ENCODE measurements at places on chromosomes 5 and 9.

DNA sequence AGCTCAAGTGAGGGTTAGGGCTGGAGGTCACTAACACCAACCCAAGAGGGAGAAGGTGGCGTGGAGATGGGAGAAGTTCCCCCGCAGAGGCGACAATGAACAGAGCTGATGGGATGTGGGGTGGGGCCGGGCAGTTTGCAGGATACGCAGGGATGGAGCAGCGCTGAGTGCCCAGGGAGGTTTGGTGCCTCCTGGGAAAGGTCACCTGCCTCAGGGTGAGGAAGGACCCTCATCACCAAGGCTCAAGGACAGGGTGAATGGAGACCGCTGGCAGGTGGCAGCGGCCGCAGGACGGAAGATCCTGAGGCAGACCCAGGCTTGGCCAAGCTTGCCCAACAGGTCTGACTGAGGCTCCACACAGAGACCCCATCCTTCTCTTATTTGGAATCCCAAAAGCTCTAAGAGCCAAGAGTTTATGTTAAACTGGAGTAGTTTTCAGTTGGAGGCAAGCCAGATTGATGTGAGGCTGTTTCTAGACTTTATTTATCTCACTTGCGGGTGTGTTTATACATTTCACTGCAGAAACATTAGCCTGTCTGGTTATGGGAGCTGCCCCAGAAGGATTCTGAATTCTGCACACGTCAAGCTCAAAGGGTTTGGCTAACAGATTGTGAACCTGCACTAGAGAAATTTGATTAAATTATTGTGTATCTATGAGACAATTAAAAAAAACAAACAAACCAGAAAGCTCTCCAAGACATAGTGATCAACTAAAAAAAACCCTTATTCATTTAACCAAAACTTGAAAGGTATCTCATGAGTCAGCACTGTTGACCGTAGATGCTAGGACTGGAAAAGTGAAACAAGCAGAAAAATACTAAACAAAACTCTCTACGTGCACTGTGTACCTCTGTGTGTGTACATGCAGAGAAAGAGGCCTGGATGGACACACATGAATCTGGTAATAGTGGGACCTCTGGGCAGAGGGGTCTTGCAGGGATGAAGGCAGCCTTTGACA lies 146.2 kb upstream of the PHYKPL start:
- DNase-seq: no peak

DNA sequence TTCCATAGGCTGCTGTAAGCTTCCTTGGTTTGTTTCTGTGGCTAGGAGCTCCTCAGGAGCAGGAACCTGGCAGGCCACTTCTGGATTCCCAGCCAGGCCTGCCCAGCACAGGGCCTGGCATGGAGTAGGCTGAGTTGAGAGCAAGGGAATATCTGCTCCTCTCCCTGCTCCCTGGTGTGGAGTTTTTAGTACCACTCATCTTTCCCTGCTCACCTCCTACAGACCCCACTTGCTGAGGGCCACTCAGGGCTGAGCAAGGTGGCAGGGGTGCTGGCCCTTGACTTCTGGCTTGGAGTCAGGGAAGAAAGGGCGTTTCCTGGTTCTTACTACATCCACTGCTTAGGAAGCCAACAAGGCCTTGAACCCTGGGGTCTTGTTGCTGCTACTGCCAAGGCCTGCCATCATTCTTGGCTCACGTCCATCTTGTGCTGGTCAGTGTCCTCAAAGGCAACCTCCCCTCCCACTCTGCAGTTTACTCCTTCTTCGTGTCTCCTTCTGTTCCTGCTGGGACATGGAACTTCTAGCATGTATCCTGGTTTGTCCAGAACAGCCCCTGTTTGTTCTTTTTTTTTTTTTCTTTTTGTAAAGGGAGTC lies 54.9 kb downstream of the PSD2 start:
- DNase-seq: no peak

DNA sequence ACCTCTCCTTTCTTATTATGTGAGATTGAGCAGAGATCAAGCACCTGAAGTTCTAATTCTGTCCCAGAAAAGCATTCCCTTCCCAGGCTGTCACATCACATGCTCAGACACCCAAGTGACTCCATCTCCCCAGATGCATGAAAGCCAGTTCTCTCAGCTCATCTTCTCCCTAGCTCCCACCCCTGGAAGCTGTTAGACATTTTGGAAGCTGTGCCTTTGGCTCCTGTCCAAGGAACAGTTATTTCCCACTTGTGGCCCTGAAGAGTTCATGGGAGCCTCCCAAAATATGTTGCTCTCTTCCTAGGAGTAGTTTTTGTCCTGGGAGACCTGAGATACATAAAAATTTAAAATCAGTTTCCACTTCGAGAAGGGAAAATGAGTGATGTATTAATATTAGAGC lies 161.4 kb upstream of the GAS1 start:
- DNase-seq: no peak

GRCh38 chr9:91818225-91818585 lies 131.8 kb downstream of the ROR2 start:
- DNase-seq: no peak

DNA sequence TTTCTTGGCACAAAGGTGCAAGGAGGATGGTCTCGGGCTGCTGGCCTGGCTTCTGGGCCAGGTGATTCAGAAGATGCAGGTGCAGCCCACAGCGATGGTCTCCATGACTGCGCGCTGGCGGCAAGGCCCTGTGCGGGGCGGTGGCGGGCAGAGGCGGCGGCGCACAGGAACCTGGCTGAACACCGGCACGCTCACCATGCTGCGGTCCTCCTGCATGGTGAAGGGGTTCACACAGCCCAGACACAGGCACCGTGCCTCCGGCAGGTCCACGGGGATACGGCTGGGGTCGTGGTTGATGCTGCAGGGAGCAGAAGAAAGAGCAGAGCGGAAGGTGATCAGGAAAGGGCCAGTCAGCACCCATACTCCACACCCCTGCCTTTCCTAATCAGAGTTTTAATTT lies 4.8 kb downstream of the IL17B start:
- peak; percentile 6 for DNase-seq

DNA sequence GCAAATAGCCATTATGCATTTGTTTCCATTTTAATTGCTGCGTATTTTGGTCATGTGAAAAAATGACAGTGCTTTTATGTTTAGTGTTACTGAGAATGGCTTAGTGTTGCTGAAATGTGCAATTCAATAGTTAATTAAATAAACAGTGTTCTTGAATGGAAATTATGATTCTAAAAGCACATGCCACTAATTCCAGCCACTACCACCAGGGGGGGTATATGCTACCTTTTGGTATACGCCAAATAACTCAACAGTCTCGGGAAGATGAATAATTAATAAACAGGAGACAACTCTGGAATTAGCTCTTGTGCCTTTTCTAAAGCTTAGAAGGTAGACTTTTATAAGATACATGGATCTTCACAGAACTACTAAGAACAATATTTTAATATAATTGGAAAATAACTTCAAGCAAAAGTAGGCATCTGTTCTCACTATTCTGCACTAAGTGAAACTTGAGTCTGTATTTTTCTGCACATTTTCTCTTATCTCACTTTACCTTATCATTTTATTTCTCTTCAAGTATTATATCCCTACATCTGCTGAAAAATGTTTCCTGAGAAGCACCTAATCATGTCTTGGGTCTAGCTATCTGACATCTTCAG lies 83.5 kb upstream of the MINAR2 start:
- DNase-seq: peak; percentile 16

GRCh38 chr9:32171339-32171738 lies 213.1 kb upstream of the ACO1 start:
- DNase-seq: no peak

- DNase-seq: no peak
These were observed 111.2 kb upstream of the PTGER4 start for GRCh38 chr5:40568548-40568947.

GRCh38 chr9:32665101-32665500 lies 29.6 kb upstream of the TAF1L start:
- no peak for DNase-seq

- DNase-seq: no peak
These were observed 467.5 kb downstream of the EFNA5 start for GRCh38 chr5:107203243-107203642.

- no peak for DNase-seq
These were observed 280.8 kb downstream of the CDH10 start for GRCh38 chr5:24363789-24364481.

DNA sequence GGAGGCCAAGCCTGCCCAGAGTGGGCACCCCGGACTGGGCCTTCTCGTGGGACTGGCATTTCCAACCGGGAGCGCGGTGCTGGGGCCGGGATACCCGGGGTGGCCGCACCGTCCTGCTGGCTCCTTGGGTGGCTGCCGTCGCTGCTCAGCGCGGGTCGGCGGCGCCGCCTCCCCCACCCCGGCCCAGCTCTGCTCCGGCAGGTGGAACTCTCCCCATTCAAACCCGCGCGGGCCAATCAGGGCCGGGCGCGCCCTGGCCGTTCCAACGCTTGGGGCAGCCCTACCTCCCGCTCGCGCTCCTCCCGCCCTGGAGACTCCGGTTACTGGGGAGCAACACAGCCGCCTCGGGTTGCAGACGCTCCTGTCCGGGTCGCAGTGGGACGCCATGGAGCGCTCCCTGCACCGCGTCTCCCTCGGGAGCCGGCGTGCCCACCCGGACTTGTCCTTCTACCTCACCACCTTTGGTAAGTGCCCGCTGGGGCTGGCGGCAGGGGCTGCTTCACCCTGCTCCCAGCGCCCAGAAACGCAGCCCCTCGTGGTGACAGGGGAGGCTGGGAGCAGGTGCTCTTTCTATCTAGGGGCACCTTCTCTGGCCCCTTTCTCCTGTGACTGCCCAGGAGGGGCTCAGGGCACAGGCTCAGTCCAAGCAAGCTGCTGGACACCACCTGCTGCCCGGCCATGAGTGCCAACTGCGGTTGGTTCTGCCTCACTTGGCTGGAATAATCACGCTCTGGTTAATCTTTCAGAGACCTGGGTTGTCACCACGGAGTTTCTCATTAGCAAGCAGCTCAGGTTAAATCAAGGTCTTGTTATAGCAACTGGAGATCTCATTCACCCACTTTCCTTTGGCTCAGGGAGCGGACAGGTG lies at the start of gene RGS3:
Gene RGS3, plus strand, starts transcription at position 310 of the 868 bp plus-strand sequence. Its CDS starts 76 bp downstream, at position 386.
- no peak for DNase-seq

DNA sequence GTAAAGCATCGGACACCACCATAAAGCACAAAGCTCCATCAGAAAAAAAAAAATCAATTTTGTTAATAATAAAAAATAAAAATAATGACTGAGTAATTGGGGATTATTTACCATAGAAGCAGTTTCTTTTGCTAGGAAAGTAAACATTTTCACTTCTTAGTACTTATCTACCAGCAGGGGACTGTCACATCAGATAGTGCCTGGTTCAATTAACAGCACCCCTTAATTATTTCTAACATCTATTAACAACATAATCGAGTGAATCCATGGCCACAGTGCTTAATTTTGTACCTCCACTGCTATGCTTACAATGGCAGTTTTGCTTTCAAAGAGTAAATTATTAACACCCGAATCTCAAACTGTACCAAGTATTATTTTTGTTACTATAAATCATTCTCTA lies 221.7 kb downstream of the SMARCA2 start:
- DNase-seq: no peak

GRCh38 chr9:112848316-112849151 lies 42.1 kb downstream of the SLC46A2 start:
- no peak for DNase-seq

DNA sequence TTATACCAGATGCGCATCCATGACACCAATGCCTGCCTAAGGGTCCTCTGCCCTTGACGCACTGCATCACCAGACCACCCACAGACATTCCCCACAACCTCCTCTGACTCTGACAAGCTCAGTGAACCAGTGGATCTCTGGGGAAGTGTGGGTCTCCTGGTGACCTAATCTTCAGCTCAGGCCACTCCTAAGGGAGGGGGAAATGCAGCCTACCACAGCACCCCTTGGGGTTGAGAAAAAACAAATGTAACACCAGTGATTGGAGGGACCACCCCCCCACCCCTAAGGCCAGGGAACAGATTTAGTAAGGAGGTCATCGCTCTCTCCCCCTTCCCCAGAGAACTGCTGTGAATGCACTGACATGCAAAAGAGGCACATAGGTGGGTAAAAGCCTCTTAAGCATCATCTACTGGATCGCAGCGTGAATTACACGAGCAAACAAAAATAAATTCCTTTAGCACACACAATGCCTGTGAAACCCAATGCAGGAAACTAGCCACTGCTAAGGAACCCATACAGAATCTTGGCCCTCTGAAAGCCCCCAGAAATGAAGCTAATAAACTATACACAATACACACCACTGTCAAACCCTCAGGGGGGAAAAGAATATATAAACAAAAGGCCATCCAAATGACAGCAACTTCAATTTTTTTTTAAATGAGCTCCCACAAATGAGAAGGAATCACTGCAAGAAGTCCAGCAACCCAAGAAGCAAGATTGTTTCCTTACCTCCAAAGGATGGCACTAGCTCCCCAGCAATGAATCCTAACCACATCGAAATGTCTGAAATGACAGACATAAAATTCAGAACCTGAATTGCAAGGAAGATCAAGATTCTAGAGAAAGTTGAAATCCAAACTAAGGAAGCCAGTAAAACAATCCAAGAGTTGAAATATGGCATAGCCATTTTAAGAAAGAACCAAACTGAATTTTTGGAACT lies 513.7 kb upstream of the PTGER4 start:
- no peak for DNase-seq

GRCh38 chr9:88852794-88853193 lies 138.5 kb upstream of the S1PR3 start:
- DNase-seq: no peak

GRCh38 chr5:91219803-91220371 lies 163.2 kb downstream of the ARRDC3 start:
- DNase-seq: peak; percentile 16

GRCh38 chr5:136766456-136766855 lies 401.1 kb upstream of the TRPC7 start:
- no peak for DNase-seq
